ENCODE measurements at places on chromosomes 6 and 20.

DNA sequence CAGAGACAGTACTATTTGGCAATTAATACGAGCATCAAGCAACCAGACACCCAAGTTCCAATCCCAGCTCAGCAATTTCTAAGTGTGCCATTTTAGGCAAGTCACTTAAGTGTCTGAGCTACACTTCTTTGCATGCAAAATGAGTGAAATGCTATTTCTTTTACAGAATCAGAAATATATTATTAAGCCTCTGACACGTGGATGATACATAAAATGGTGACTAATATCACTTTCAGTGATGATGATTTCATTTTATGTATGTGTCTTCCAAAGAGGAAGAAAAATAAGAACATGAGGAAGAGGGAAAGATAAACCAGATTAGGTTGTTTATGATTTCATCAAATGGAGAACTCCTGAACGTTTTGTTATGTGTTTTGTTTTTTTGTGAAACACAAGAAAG, 158.6 kb downstream of the TSHZ2 start:
- no peak for DNase-seq

- DNase-seq = no peak
Measured at GRCh38 chr6:90028995-90029635, 134.8 kb downstream of the GJA10 start.

- DNase-seq = no peak
Measured at GRCh38 chr20:38393259-38393658, 41.9 kb downstream of the SNHG17 start.

- DNase-seq = no peak
Measured at GRCh38 chr6:37985355-37985754, 165.8 kb downstream of the ZFAND3 start.

- no peak for DNase-seq
Measured at GRCh38 chr6:37357288-37357687, 3.5 kb downstream of the RNF8 start.

- DNase-seq = no peak
Measured at GRCh38 chr6:77178821-77179220, 284.5 kb downstream of the HTR1B start.

GRCh38 chr20:63471717-63471980, 806 bp downstream of the KCNQ2 start:
- no peak for DNase-seq

DNA sequence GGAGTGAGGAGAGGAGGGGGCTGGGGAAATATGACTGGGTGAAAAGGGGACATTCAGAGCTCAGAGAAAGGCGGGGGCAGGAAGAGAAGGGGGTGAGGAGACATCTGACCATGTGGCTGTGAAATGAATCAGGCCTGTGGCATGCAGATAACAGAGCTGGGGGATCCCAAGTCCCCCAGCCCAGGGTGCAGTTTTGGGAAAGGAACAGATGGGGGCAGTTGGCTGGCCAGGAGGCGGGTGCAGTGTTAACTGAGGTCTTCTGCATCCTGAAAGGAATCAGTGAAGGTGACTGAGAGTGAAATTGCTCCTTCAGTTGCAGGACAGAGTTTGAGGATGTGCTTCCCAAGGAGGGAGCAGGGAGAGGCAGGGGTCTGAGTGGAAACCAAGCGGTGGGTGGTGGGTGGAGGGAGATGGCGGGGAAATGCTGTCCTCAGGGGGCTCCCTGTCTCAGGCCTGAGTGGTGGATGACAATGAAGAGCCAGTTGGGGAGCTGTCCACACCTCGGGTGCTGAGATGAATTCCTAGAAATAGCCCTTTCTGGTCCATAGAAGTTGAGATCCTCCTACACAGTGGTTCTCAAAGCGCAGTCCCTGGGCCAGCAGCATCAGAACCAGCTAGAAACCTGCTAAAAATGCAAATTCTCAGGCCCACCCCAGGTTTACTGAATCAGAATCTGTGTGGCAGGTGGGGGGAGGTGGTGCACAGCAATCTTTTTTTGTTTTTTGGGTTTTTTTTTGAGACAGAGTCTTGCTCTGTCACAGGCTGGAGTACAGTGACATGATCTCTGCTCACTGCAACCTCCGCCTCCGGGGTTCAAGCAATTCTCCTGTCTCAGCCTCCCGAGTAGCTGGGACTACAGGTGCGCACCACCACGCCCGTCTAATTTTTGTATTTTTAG, 26.0 kb upstream of the CCDC167 start:
- DNase-seq = no peak

DNA sequence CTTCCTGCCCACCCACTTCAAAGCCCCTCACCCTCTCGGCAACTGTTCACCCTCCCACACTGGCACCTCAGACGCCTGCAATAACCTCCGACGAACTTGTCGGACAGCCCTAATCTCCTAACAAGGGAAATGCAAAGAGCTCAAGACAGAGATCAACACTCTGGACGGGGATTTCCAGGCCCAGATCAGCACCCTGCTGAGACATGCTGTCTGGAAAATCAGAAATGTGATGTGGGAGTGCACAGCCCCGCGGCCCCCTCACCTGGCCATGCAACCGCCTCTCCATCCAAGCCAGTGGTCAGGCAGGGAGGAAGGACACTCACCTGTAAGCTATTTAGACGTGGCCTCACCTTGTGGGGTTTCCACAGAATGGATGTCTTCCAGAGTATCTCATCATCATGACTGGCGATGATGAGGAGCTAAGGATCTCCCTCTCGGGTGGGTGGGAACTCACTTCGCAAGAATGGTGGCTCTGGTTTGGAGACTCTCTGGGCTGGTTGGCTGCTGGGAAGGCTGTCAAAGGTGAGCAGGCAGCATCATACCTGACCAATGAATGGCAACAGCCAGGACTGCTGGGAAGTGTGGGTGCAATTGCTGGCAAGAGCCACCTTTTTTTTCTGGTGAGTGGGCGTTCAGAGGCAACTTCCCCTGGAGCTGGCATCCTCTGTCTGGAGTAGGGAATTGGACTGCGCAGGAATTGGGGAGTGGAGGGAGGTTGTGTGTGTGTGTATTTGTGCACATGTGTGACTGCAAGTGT, 28.1 kb upstream of the ADTRP start:
- no peak for DNase-seq

DNA sequence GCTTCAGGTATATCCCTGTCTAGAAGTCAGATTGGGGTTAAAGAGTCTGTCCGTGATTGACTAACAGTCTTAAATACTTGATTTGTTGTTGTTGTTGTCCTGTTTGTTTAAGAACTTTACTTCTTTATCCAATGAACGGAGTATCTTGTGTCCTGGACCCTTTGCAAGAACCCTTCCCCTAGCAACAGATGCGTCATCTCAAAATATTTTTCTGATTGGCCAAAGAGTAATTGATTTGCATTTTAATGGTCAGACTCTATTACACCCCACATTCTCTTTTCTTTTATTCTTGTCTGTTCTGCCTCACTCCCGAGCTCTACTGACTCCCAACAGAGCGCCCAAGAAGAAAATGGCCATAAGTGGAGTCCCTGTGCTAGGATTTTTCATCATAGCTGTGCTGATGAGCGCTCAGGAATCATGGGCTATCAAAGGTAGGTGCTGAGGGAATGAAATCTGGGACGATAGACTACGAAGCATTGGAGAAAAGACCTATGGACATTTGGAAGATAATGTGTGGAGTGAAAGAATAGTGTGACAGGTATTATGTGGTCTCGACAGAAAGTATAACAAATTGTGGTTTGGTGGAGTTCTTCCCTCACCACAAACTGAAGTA, at the start of gene HLA-DRA:
HLA-DRA (plus strand) TSS at position 286 of the 613 bp plus-strand sequence; CDS start at position 350, 64 bp downstream.
- DNase-seq = peak; percentile 53

Measured in D341Med (cell line).